Pancreas (tissue), 10 donors: ENCODE measurements at places on chromosomes 13 and 19. TPM values are rescaled to one million over a fixed set of nuclear protein-coding genes. Genes with fewer than 3 reads are reported as not detected.
A peak's percentile ranks its signal among the peaks of the same experiment; 100 is the strongest.

LGI4 gene
- total RNA-seq = 2.5 TPM

SPRED3 gene
- 1.0 TPM for total RNA-seq

DNA sequence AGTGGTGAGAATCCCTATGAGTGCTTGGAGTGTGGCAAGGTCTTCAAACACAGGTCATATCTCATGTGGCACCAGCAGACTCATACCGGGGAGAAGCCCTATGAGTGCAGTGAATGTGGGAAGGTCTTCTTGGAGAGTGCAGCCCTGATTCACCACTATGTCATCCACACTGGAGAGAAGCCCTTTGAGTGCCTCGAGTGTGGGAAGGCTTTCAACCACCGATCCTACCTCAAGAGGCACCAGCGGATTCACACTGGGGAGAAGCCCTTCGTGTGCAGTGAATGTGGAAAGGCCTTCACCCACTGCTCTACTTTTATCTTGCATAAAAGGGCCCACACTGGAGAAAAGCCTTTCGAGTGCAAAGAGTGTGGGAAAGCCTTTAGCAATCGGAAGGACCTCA, 18.7 kb upstream of the AURKC start:
- no peaks in the 10 kb centered on the region for H3K4me1 ChIP-seq
- H3K27ac ChIP-seq = no peak overlapping the region
- H3K27me3 ChIP-seq = no peaks in the 10 kb centered on the region
- no peak for DNase-seq
- H3K36me3 ChIP-seq = peaks cover 38% of the 10 kb centered on the region
- no peak overlapping the region for H3K4me3 ChIP-seq

- no peak overlapping the region for H3K4me3 ChIP-seq
- peak; percentile 36 for DNase-seq
- no peaks in the 10 kb centered on the region for H3K4me1 ChIP-seq
- H3K36me3 ChIP-seq = no peaks in the 10 kb centered on the region
- H3K27ac ChIP-seq = no peak overlapping the region
- H3K27me3 ChIP-seq = no peaks in the 10 kb centered on the region
Observed at GRCh38 chr19:8615813-8616596, 5.5 kb upstream of the ADAMTS10 start.

GRCh38 chr13:51539887-51540286, 44.4 kb upstream of the WDFY2 start:
- H3K27ac ChIP-seq = no peak overlapping the region
- H3K4me1 ChIP-seq = no peaks in the 10 kb centered on the region
- H3K36me3 ChIP-seq = no peaks in the 10 kb centered on the region
- no peaks in the 10 kb centered on the region for H3K27me3 ChIP-seq

DNA sequence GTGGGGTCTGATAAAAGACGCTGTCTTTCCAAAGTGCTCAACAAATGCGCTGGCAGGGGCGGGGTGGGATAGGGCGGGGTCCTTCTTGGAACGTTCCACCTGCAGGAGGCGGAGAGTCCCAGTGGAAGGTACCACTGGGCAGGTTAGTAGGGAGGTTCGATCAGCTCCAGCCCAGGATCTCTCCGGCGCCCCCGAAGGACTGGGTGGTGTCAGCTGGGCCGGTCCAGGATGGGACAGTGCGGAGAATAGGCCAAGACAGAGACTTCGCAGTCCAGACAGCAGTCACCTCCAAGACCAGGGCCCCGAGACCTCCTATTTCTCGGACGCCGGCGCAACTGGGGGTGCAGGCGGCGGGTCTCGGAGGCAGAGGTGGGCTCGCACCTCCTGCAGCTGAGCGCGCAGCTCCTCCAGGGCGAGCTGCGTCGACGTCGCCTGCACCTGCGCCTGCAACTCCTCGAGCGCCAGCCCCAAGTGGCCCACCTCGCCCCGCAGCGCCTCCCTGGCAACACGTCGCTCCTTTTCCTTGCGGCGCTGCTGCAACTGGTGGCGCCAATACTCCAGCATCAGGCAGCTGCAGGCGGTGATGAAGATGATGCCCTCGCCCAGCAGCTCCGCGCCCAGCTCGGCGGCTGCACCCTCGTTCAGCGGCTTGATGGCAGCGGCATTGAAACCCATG, 21.6 kb downstream of the VASP start:
- H3K27me3 ChIP-seq = no peaks in the 10 kb centered on the region
- H3K36me3 ChIP-seq = no peaks in the 10 kb centered on the region
- H3K4me1 ChIP-seq = peaks cover 6% of the 10 kb centered on the region
- peak overlapping the region; percentile 35 for H3K4me3 ChIP-seq

ACTMAP gene
- 3.8 TPM for total RNA-seq

CD70 gene
- total RNA-seq = 0.16 TPM

DNA sequence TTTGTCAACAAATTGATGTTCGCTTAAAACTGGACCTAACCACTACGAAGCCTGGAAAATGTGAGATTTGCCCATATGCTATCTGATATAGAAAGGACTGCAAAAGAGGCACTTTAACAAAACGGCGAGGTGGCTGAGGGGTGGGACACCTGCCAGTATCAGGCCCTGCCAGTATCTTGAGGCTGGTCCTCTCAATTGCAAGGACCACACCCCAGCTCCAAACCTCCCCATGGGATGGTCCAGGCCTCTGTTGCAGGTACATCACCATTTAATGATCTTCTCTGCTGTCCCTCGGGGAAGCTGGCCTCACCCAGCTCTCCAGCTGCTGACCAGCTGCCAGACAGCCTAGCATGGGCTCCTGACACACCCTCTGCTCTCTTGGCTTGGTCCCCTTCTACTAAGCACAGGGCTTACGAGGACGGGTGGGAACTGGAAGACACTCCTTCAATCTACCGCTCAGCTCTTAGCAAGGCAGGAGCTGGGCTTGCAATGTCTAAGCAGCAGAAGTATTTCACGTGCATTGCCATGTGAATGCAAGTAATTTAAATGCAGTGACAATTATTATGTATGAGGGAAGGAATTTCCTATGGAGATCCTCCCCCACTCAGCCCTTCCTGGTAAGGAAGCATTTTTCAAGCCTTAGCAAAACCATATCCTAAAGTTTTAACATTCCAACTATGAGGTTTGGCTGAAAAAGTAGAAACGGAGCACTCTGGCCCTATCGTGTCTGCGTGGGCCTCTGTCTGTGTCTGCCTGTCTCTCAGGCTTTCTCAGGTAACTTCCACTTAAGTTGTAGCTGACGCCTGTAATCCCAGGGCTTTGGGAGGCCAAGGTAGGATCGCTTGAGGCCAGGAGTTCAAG, 63.9 kb downstream of the LATS2 start:
- H3K4me3 ChIP-seq = no peak overlapping the region
- no peak for DNase-seq
- no peak overlapping the region for H3K27ac ChIP-seq
- H3K27me3 ChIP-seq = no peaks in the 10 kb centered on the region

DNA sequence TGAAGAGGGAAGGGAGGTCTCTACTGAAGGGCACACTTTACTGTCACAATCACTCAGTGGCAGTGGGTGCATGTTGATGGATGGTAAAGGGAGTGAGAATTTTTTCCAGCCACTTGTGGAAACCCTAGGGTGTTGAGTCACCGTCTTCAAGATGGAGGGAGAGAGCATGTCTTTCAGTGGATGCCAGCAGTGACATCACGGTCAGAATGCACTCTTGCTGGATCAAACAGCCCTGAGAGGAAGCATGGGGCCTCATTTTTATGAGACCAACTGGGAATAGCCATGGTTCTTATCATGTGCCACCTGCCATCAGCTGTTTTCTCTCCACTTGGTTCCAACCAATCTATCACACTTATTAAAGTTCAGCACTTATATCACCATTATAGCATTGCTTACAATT, 182.5 kb downstream of the KCNRG start:
- no peak for DNase-seq
- no peak overlapping the region for H3K4me3 ChIP-seq
- H3K27ac ChIP-seq = no peak overlapping the region

- H3K27me3 ChIP-seq = no peaks in the 10 kb centered on the region
- no peak overlapping the region for H3K4me3 ChIP-seq
- H3K27ac ChIP-seq = no peak overlapping the region
- DNase-seq = no peak
- no peaks in the 10 kb centered on the region for H3K36me3 ChIP-seq
- peaks cover 4% of the 10 kb centered on the region for H3K4me1 ChIP-seq
Observed at GRCh38 chr13:60433505-60433904, 36.5 kb downstream of the TDRD3 start.

SSC5D gene
- total RNA-seq = 1.6 TPM

DNA sequence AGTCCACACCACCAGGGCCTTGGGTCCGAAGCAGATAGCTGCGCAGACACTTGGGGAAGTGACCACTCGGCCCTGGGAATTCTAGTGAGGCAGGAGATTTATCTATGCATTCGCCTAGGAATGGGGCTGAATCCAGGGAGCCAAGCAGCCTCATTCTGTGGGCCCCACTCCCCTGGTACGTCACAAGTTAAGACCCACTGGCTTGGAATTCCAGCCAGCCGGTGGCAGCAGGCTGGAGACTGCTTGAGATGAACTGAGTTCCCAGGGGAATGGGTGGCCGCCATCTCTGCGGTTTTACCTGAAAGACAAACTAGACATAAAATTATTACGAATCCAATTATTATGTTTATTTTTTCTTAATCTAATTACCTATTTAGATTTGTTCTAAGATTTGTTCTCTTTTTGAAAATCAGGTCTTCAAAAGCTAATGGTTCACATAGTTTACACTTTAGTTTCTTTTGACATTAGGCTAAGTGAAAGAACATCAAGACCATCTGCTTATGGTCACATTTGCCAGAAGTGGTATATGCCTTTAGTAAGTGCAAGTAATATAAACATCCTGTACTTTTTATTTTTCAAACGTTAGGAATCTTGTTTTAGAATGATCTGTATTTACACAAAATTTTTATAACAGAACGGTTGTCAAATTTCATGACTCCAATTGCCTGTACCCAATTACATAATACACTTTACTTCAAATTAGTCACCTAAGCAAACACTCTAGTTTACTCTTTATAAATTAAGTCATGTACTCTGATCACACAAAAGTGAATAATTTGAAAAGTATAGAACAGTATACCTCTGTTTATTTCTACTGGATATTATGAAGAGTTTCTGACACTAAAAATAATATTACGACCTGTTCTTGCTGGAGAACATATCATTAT, 74.4 kb downstream of the SLITRK6 start:
- H3K36me3 ChIP-seq = no peaks in the 10 kb centered on the region
- no peak for DNase-seq
- H3K4me1 ChIP-seq = no peaks in the 10 kb centered on the region
- H3K27ac ChIP-seq = no peak overlapping the region
- H3K4me3 ChIP-seq = no peak overlapping the region

- H3K27ac ChIP-seq = no peak overlapping the region
- no peaks in the 10 kb centered on the region for H3K36me3 ChIP-seq
- H3K4me3 ChIP-seq = no peak overlapping the region
- no peak for DNase-seq
- H3K27me3 ChIP-seq = no peaks in the 10 kb centered on the region
Observed at GRCh38 chr13:103517066-103517767, 451.0 kb upstream of the SLC10A2 start.
